Astrocyte of the cerebellum (primary cell): ENCODE measurements at places on chromosomes 12 and 14.

- DNase-seq = no peak
Measured at GRCh38 chr12:55694188-55694515, 13.6 kb downstream of the ITGA7 start.

GRCh38 chr12:66119870-66120241, 10.7 kb downstream of the LLPH start:
- no peak for DNase-seq

- DNase-seq = no peak
Measured at GRCh38 chr14:26849514-26849913, 251.7 kb upstream of the NOVA1 start.

DNA sequence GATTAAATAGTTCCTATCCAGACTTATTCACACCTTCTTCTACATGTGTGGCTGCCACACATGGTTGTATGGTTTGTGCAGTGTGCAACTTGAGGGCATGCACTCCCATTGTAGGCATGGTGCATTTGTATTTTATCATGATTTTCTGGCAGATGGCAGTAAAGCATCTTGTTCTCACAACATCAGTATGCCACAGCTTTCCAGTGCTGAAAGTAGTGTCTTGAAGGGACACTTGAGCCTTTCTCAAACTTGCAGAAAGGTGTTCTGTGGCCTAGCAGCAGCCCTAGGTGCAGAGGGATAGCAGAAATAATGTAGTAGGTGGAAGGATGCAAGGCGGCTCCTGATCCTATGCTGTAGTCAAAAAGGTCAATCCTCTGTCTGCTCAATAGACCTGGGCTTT, 72.9 kb downstream of the LMNTD1 start:
- no peak for DNase-seq

DNA sequence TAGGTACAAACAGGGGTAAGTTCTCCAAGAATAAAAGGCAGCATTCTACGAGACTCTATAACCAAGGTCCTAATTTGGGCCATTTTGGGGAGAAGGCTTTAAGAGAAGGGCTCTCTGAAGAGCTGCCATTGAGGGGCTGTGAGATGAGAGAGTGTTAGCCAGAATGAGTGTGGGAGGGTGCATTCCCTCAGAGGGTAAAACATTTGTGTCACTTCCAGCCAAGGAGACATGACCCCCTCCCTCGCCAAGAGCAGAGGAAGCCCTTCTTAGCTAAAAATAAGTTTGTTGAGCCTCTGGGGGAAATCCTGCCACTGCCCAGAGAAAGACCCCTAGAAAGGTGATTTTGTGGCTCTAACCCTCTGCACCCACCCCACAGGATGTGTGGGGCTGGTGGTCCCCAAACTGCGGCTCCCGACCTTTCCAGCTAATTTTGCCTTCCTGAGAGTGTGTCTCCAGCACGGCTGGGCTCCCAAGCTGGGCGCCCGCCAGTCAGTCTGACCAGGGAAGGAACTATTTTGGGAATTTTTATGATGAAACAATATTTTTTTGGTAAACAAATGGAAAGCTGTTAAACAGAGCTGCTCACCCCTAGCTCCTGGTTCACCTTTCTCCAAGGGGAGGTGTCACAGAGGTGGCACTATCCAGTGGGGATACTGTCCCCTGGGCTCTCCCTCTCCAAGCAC, 65.9 kb upstream of the JDP2 start:
- no peak for DNase-seq

GRCh38 chr12:97358361-97358760, 104.2 kb upstream of the RMST start:
- no peak for DNase-seq

DNA sequence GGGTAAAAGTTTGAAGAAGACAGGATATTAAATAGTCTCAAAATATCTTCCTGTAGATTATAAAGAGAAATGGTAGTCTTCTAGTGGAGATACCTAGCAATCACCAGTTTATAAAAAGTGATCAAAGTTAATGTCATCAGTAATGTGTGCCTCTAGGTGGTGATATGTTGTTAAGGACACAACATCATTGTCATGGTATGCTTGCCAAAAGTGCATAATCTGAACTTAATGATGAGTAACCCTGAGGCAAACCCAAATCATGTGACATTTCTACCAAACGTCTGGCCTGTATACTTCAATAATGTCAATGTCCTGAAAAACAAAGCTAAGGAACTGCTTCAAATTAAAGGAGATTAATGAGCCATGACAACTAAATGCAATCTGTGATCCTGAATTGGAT, 214.7 kb downstream of the PHLDA1 start:
- no peak for DNase-seq

DNA sequence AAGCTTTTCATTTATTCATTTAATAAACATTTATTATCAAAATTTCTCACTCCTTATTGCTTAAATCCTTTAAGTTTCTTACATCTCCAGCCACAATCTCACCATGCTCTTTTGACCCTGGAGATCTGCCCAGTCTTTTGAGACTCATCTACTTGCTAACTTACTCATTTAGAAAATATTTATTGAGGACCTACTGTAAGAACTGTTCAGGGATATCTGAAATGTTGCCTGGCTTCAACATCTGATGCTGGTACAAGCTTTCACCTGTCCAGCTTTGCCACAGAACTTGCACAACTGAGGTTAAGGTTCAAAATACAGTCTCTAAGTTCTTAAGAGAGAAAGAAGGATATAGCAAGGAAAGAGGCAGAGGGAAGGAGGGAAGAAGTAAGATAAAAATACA, 17.5 kb upstream of the GXYLT1 start:
- DNase-seq = no peak

- DNase-seq = no peak
Measured at GRCh38 chr12:46530373-46531056, 157.9 kb upstream of the SLC38A2 start.

DNA sequence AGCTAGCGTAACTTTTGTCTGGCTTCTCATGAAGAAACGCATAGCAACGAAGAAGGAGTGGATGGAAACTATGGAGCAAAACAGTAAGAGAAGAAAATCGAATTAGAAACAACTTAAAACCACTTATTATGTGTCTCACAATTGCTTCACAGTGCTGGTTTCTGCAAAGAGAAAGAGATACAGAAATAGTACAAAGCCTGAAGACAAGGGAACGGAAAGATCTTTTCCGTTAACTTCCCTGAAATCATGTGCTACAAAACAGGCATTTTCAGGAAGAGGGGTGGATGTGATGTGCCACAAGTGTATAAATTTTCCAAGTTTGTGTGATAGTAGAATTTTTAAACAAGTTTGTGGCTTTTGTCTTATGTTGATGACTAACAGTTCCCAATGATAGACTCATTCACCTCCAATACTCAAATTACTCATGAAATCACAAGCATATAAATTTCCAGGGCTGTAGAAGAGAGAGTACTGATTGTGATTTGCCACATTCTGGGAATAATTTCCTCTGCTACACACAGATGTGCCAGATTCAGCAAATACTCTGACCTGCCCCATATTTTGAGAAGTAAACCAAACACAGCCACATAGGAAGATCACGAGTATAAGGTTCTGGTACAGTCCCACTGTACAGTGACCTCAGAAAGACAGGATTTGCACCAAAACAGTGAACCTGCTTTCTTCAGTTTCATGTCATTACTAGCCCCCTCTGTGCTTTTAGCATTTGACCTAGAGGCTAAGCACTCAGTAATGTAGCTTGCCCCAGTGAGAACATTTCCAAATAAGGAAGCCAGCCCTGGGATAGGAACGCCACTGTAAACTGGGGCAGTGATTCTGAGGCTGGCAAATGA, 41.4 kb upstream of the PPFIA2 start:
- DNase-seq = no peak

- DNase-seq = no peak
Measured at GRCh38 chr12:87801860-87802720, 227.1 kb downstream of the C12orf50 start.

DNA sequence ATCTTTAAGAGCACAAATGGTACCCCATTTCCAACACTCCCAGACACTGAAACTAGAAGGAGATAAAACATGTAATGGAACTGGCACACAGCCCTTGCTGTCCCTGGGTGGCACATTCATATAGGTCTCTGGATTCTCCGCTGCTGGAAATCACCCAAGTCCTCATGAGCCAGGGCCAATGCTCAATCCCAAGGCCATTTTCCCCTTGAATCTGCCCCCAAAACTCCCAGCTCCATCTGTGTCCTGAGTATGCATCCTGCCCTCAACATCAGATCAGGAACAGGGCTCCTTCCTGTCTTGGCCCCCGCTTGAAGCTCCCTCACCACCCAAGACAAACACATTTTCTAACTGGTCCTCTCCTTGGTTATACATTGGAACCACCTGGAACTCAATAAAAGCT, 24.6 kb downstream of the KRT76 start:
- no peak for DNase-seq

DNA sequence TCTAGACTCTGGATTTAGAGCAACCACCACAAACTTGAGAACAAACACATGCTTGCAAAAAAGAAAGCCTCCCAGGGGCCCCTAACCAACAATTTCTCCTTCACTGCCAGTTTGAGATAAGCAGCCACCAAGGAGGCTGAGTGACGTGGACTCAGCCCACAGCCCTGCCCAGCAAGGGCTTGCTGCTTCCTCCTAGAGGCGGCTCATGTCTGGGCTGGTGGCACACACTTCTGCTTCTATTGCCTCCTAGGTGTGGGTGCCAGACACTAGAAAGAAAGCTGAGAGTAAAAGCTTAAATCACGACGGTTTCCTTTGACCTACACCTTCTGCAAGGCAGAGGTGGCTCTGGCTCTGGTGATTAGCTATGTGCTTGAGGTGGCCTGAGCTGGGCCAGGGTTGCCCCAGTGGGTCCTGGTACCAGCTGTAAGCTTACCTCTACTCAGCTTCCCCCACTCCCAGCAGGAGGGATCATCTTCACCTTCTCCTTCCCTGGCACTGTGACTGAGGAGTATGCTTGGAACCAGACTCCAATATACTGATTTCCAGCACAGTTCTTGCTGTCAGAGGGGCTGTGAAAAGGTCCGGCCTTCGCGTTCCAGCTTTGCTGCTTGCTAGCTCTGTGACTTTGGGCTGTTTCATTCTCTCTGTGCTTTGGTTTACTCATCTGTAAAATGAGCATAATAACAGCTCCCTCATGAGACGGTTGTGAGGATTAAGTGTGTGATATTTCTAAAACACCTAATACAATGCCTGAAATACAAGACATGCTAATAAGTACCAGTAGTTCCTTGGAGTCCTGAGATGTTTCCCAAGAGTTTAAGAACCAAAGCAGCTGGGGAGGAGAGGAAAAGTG, 89.7 kb upstream of the PARP11 start:
- DNase-seq = no peak

- no peak for DNase-seq
Measured at GRCh38 chr12:107359382-107359781, 266.0 kb upstream of the CRY1 start.

- no peak for DNase-seq
Measured at GRCh38 chr14:58549105-58549757, 88.5 kb upstream of the DACT1 start.

- DNase-seq = no peak
Measured at GRCh38 chr12:67468549-67469245, 179.8 kb upstream of the DYRK2 start.

DNA sequence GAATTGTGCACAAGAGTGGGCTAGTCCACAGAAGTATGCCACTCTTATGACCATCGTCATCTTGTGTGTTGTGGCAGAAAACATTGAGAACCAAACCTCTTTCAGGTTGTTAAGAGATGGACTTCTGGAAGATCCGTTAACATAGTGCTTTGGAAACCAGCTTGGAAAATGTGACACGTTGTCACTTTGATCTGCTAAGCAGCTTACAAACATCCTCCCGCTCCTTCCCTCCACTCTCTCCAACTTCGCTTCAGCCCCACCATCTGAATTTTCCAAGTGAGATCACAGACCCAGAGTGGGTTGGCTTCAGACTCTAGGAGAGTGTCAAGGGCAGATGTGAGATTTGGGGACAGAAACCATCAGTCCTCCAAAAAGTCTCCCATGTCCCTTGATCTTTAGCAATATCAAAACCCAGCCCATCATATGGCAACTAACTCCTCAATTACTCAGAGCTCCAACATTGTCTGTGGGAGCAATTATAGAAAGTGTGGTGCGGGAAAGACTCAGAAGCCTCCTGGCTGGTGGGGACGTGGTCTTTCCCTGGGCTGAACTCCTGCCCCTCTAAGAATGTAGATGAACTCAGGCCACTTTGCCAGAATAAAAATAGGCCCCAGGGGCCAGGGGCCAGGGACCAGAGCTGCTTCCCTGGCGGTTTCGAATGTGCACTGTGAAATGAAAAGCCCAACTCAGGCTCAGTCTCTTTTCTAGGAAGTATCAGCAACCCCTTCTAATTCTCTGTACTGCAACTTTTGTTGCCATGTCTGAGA, 129.5 kb downstream of the SLC38A6 start:
- DNase-seq = no peak

DNA sequence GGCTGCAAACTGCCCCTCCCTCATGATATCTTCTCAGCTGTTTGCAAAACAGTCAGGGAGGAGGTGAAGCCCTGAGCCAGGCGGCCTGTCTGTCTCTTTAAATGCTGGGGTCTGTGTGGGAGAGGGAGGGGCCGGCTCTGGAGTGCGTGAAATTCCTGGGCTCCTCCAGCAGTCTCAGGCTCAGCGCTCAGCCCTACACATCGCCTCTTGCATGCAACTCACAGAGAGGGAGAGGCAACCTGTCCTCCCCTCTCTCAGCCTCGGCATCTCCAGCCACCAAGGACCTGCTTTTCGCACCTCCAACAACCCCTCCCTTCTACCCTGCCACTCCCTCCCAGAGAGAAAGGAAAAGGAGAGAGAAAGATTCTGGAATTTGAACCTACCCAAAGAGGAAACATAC, at the start of gene NRXN3:
Gene NRXN3, plus strand, starts transcription at position 171 of the 400 bp plus-strand sequence. CDS start 72,721 bp downstream, outside the sequence.
- no peak for DNase-seq

- peak; percentile 33 for DNase-seq
Measured at GRCh38 chr12:129887101-129887500, 16.7 kb downstream of the TMEM132D start.

- no peak for DNase-seq
Measured at GRCh38 chr12:62751810-62752155, 183.2 kb downstream of the PPM1H start.

DNA sequence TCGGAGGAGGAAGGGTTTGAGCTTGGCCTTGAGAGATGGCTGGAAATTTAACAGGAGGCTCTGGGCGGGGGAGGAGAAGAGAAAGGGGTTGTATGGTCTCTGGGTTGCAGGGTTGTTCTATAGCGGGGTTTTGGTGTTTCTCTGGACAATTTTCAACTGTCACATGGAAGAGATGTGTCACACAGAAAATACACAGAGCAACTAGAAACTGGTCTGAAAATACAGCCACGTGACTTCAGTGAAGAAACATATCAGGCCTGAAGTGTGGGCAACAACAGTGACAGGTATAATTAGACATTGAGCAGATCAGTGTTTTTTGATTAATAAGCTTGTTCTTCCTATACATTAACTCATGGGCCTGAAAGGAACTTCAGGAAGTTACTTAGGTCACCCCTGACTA, 205.3 kb upstream of the HMGA2 start:
- DNase-seq = no peak

- DNase-seq = no peak
Measured at GRCh38 chr14:100142073-100143040, 17.1 kb downstream of the DEGS2 start.

- DNase-seq = no peak
Measured at GRCh38 chr12:131323879-131324278, 370.2 kb downstream of the ADGRD1 start.

GRCh38 chr12:50467439-50467838, 37.3 kb upstream of the DIP2B start:
- DNase-seq = no peak

GRCh38 chr12:78802593-78802992, 62.0 kb upstream of the SYT1 start:
- DNase-seq = peak; percentile 67
